ENCODE measurements at places on chromosomes 1 and 21.

- no peak for DNase-seq
These were observed 47.1 kb downstream of the SLC9C2 start for GRCh38 chr1:173555651-173556305.

DNA sequence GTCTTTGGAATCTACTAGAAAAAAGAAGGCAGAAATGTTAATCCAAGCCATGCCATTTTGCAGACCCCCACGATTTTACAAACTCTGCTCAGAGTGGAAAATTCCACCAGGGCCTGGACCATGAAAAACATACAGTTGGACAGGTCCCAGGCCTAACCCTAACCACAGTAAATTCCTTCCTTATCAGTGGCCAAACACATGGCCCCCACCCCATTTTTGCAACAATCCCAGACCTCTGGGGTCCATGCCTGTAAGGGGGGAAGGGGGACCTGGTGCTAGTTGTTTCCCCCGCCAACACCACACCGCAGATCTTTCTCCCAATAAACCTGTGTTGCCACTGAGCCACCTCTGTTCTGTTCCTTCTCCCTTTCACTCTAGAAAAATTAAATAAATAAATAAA lies 1352.7 kb downstream of the AMY1C start:
- DNase-seq = no peak

DNA sequence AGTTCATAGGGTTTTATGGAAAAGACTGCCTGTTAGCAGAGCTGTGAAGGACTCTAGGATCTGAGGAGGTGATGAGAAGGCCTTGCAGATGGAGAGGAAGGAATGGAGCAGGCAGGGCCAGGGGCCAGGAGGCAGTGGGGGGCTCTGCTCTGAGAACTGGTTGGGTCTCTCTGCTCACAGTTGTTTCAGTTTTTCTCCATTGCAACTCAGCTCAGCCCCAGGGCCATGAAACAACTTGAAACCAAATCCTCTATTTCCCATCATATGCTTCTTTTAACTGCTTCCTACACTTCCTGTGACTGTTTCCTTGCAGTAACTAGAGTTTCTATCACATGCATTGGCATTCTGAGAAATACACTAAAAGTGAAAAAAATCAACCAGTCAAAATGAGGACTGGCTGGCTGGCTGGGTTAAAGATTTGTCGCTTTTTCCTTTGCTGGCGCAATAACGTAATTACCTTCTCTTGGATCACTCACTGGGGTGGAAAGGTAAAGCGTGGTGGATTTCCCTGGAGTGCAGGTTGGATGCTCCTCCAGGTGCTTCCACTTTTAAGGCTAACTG lies 172.0 kb downstream of the CDC7 start:
- peak; percentile 94 for DNase-seq

- no peak for DNase-seq
These were observed 142.4 kb upstream of the RUNX3 start for GRCh38 chr1:25072461-25072860.

GRCh38 chr1:34128186-34128889 lies 36.7 kb downstream of the CSMD2 start:
- no peak for DNase-seq

DNA sequence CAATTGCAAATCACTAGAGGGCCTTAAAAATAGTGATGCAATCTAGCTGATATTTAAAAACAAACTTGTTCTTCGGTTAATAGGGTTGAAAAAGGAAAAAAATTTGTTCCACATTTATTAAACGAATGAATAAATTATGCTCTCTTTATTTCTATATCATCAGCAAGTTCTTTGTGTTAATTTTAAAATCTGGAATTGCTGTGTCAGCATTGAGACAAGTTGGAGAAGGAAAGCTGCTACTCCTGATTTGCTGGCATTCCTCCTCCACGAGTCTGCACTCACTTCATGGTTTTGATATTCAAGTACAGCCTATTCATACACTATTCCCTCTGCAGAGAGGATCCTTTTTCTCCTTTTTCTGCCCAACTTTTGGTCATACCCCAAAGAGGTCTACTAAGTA lies 117.6 kb downstream of the MRPL39 start:
- no peak for DNase-seq

Measured in lung (tissue), 17 donors.